AG09309 (cell line): ENCODE measurements at places on chromosomes 1 and 21.

DNA sequence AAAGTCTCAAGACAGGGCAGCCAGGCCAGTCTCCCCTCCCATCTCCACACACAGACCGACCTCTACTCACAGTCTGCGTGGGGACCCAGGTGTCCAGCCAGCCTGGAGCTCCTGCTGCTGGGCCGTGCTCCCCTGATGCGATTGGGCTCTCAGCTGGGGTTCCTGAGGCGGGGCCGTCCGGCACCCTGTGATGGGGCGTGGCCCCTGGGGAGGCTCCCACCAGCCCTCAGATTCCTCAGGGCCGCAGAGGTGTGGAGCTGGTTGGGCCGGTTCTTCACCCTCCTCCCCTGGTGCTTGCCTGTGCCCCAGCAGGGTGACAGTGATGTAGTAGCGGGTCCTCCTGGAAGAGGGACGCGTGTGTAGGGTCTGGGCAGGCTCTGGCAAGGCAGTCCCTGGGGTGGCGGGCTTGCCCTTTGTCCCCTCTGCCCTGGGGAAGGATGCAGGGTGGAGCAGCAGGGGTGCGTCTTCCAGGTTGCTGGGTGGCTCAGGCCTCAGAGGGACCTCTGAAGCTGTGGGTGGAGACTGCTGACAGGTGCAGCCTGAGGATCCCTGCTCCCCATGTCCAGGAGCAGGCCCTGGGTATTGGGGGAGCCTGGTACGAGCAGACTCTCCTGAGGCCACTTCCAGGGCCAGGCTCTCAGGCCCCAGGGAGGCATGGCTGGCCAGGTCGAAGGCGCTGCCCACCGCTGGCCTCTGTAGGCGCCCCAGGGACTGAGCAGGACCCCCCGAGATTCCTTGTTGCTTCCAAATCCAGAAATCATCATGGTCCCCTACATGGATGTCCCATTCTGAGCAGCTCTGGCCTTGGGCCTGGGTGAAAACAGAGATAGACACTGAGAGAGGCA is at the start of gene CRYBG2:
Gene CRYBG2 (minus strand): TSS at position 155 of the 845 bp plus-strand sequence. CDS start 7,473 bp downstream, outside the sequence.
- DNase-seq: no peak

DNA sequence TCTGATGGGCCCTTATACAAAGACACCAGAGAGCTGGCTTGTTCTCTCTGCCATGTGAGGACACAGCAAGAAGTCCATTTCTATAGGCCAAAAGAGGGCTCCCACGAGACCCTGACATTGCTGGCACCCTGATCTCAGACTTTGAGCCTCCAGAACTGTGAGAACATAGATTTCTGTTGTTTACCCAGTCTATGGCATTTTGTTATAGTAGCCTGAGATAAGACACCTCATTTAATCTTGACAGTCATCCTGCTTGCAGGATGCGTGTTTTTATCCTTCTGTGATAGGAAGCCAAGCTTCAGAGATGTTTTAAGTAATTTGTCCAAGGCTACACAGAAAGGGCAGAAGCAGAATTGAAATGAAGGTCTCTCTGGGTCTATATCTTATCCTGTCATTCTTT is 138.8 kb upstream of the HOOK1 start:
- DNase-seq: no peak

DNA sequence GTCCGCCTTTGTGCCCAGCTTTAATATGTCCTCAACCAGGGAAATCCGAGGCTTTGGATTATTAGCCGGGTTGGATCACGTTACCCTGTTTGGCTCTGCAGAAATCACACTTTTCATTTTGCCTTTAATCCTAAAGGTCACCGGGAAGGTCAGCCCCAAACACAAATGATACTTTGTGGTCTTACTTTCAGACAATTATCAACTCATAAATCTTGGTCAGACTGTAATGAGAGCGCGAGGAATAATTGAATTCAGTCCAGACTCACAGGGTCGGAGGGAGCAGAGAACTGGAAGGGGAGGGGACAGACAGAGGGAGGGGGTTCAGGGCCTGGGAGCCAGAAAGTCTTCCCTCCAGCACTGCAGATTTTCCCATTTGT is 91.7 kb upstream of the NFIA start:
- DNase-seq: no peak

DNA sequence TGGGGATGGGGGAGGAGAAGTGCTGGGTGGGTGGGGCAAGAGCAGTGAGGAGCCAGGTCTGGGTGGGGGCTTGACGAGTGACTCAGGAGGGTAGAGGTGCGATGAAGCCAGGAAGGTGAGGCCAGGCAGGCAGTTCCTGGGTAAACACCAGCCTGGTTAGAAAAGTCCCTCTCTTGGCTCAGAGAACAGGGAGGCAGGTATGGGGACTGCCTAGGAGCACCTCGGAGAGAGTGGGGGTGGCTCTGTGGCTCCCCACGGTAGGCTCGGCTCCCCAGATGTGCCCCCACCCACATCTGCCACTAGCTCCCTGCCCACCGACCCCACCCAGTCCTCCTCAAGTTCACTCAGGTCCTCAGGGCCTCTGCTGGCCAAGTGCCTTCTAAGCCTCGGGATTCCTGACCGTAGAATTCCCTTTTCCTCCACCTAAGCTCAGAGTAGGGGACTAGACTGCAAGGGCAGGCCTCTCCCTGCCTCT is 1.2 kb downstream of the HSPG2 start:
- no peak for DNase-seq

- DNase-seq: no peak
Observed at GRCh38 chr1:31927661-31927980, 10.5 kb downstream of the PTP4A2 start.

DNA sequence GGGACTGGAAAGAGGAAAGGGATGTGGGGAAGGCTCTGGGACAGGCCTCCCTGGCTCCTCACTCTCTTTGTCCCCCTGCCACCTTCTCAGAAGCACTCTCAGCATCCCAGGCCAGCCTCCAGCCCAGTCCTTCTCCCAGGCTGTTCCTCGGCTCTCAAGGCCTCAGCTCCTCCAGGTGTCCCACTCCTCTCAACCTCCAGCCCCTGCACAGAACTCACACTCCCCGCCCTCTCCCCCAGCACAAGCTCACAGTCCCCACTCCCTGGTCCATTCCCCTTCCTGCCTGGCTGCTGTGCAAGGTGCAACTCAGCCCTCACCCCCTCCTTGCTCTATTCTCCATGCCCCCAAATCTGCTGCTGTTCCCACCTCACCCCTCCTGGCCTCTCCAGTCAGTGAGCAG is 185.0 kb downstream of the HIVEP3 start:
- no peak for DNase-seq

DNA sequence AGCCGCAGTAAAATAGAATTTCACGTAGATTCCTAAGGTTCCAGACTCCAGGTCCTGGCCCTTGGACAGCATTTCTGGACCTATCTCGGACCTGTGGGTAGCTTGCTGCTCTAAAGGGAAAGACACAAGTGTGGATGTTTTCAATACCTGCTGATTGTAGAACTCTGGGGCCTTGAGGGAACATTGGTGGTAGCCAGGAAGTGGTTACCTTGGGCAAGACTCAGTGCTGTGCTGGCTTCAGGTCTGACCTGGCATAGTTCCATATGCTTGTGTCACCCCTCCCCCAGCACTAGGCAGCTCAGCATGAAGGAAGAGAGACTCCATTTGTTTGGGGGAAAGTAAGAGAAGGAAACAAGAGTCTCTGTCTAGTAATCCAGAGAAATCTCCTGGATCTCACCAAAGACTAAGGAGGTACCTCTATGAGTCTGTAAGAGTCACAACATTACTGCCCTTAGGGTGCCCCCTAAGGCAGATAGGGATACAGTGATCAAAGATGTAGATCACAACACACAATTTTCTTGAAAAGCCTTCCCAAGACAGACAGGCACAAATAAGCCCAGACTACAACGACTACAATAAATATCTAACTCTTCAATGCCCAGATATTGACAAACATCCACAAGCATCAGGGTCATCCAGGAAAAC is 398.8 kb downstream of the TGFB2 start:
- DNase-seq: no peak

GRCh38 chr1:28162151-28162550 is 14.3 kb downstream of the PTAFR start:
- no peak for DNase-seq

GRCh38 chr1:29156543-29157268 is 25.0 kb downstream of the SRSF4 start:
- DNase-seq: no peak

GRCh38 chr1:235304549-235305451 is 23.2 kb downstream of the ARID4B start:
- DNase-seq: no peak

GRCh38 chr1:224304767-224305166 is 25.2 kb downstream of the NVL start:
- no peak for DNase-seq

GRCh38 chr1:168213349-168213748 is 12.5 kb upstream of the SFT2D2 start:
- DNase-seq: no peak

- DNase-seq: no peak
Observed at GRCh38 chr1:16147156-16147926, 8.5 kb downstream of the EPHA2 start.

DNA sequence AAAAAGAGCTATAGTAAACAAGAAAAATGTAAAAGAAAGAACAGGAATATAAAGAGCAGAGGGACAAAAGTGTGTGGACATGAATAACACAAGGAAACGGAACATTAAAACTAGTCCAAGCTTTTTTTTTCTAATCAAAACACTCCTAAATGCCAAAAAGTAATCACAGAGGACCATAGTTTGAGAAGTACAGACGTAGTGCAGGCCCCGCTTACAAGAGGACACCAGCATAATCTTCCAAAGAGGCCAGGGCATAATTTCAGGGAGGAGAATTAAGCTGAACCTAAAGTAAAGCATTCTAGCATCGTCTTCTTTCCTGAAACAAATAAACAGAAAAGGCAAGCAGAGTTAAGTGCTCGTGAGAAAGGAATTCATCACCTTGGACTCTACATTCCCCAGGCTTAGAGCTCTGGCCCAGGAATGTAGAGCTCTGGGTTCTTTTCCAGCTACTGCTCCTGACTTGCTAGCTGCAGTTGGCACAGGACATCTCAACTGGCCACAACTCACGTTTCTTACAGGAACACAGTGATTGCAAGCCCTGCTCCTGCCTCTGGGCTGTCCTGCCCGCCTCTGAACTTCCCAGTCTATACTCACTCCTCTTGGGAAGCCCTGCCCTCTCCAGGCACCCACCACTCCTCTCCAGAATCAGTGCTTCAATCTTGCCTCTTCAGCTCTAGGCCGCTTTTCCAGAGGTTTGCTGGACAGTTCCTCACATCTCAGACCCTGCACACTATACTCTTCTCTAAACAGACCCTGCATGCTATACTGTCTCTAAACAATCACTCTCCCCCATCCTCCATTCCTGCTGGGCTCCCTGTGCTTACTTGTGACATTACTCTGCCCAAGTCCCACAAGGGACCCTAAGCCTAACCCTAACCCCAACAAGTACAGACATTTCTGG is 9.8 kb downstream of the RGS8 start:
- no peak for DNase-seq

DNA sequence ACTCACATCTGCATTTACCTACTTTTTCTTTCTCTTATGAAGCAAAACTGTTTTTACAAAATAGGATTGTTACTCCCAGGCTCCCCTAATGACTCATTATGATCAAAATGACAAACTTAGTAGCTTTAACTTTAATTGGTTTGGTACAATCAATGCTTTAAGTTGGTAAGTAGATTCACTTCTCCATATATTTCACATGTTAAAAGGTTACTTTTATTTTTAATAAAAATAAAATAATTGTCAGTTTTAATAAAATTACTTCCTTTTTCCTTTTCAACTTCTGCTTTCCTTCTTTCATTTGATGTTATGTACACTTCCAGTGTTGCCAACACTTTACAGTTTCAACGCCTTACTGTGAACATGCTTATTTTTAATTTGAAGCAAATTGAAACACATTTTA is 477.6 kb downstream of the SETD4 start:
- no peak for DNase-seq
